ENCODE measurements at places on chromosomes 3 and 15.

- no peak for DNase-seq
Observed at GRCh38 chr3:130677343-130677742, 69.3 kb downstream of the PIK3R4 start.

DNA sequence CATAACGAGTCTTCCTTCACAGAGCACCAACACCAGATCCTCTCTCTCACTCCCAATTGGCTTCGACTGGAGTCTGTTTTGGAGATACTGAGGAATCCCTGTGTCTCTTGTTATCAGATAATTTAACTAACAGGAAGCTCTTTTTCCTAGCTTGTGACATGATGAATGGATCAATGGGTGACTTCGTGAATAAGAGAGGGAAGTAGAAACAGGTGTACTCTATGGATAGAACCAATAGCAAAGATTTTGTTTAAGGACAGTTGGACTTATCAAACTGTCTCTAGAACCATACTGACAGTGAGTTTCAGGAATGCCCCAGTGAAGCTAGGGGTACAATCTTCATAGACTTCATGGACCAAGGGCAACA lies 29.4 kb upstream of the KLHL6 start:
- no peak for DNase-seq

- DNase-seq: no peak
Observed at GRCh38 chr15:68449389-68449788, 17.4 kb upstream of the ITGA11 start.

- peak; percentile 83 for DNase-seq
Observed at GRCh38 chr3:20054549-20054987, 14.3 kb downstream of the KAT2B start.

- DNase-seq: no peak
Observed at GRCh38 chr15:63953524-63953923, 92.8 kb downstream of the DAPK2 start.

DNA sequence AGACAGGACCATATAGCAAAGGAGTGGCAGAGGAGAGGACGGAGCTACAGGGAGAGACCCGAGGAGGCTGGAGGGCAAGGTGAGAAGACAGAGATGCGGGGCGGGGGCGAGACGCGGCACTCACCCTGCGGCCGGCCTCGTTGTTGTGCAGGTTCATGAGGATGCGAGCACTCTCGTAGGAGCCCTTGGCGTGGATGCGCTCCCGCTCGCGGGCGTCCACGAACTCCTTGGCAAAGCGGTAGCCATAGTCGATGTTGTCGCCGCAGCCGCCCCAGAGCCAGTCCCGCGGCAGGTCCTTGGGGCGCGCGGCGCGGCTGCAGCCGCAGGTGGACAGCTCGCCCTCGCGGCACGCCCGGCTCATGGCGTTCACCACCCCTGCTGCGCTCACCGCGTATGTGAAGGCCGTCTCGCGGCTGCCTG lies 12.9 kb downstream of the WNT5A start:
- DNase-seq: no peak

GRCh38 chr3:172203522-172204258 lies 164.3 kb downstream of the FNDC3B start:
- DNase-seq: no peak

DNA sequence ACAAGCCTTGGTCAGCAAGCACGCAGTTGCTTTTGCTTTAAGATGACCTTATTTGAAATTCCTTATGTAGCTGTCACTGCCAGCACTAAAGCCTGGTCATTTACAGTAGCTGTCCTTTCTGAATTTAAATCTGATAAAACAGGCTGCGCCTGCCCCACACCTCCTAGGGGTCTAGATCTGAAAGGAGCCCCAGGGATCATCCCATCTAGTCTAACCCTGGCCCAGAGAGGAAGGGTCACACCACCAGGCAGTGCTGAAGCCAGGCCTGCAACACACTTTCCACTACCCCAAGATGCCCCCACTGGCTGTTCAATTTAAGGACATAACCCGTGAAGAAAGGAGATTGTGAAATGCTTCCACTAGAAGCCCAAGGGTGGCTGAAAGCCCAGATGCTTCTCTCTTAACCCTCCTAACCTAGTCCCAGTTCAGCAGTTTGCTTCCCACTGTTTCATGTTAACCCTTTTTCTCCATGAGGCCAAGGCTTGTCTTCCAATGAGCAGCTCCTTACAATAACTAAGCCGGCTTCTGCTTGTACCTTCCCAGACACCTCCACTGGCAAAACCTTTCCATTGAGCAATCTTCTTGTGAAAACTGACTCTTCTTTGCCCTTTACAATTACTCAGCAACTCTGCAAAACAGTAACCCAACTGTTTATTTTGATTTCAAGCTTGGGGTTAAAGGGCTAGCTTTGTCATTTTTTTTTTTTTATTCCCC lies 198.9 kb upstream of the LPP start:
- no peak for DNase-seq

DNA sequence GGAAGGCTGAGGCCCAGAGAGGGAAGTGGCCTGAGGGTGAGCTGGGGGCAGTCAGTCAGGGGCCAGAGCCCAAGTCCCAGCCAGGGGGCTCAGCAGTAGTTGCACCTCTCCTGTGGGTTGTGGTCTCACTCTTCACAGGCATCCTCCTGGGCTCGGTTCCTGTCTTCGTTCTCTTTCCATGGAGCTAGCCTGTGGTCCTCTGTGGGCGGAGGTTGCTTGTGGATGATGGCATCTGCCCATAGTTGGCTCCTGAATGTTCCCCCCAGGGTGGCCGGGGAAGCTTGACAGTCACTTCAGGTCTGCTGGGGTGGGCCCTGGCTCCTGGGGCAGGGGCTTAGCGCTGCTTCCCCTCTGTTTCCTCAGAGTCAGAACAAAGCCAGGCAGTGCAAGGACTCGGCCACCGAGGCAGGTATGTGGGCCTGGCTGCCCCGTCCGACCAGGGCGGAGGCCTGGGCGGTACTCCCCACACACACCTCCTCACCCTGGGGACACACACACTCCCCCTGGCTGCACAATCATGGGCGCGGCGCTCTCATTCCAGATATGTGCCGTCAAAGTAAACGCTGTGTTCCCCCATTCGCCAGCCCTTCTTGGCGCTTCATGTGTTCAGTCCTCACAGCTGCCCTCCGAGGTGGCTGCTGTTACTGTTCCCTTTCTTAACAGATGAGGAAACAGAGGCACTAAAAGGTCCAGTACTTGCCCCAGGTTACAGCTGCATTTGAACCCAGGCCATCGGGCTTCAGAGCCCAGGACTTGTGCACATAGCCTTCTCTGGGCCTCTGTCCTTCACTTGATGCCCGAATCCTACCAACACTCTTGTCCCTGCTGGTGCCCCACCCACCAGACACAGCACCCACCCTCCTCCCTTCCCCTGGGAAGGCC lies 34.5 kb downstream of the PSTPIP1 start:
- no peak for DNase-seq

DNA sequence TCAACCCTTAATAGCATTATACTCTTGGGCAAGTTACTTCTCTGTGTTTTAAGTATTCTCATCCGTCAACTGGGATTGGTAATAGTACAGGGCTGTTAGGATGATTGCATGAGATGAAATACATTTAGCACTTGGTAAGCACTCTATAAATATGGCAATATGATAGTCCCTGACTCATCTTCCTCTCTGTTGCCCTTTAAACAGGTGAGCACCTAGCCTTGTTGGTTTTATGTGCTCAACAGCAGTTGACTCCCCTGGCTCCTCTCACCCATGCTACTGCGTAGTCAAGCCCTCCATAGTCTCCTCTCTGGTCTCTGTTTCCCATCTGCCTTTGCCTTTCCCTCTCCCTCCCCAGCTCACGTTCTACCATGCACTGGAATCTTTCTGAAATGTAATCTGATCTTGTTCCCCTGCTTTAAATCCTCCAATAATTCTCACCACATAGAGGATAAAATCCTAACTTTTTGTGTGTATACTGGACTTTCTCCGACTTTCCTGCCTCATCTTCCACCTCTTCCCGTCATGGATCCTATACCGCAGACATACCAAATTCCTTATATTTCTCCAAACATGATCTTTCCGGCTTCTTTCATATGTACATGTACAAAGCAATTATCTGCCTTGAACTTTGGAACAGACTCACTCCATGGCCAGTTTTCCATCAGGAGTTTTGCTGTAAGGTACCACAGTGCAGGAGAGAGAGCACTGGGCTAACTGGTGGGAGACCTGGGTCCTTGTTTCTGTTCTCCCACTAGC lies 42.3 kb downstream of the FSD2 start:
- no peak for DNase-seq

GRCh38 chr3:188126276-188126675 lies 27.7 kb upstream of the LPP start:
- DNase-seq: no peak
